Stomach (tissue), 19 donors: ENCODE measurements at places on chromosomes 12 and 14. TPM values are rescaled to one million over a fixed set of nuclear protein-coding genes. Genes with fewer than 3 reads are reported as not detected.

TBX3 gene
- total RNA-seq = 12.7 TPM

MYO1H gene
- not detected for total RNA-seq

EML5 gene
- total RNA-seq = 0.89 TPM

RHOF gene
- total RNA-seq = 8.0 TPM

TAS2R13 gene
- total RNA-seq = 3.0 TPM

ETFBKMT gene
- total RNA-seq = 1.7 TPM

WSCD2 gene
- 6.7 TPM for total RNA-seq

CCDC92 gene
- total RNA-seq = 20.1 TPM

GYS2 gene
- not detected for total RNA-seq

LGR5 gene
- not detected for total RNA-seq

TCHP gene
- 43.2 TPM for total RNA-seq

CD163 gene
- 52.5 TPM for total RNA-seq

OS9 gene
- total RNA-seq = 167 TPM

HOXC13 gene
- total RNA-seq = not detected

KRT6A gene
- total RNA-seq = 83.3 TPM

RNU7-1 gene
- not detected for total RNA-seq

NUP37 gene
- total RNA-seq = 7.8 TPM

CDCA4 gene
- total RNA-seq = 10.1 TPM

KRT5 gene
- not detected for total RNA-seq

OR4E2 gene
- not detected for total RNA-seq

LGALS3 gene
- 206 TPM for total RNA-seq

HOXC10 gene
- total RNA-seq = not detected

TIGAR gene
- total RNA-seq = 2.6 TPM

TRIAP1 gene
- 4.7 TPM for total RNA-seq

ZFYVE21 gene
- 61.2 TPM for total RNA-seq

ASB2 gene
- total RNA-seq = 199 TPM

LRTM2 gene
- total RNA-seq = not detected

KRT85 gene
- total RNA-seq = not detected
